ENCODE measurements at places on chromosomes 3 and 15.

GRCh38 chr15:100022806-100023205, 289.6 kb upstream of the LYSMD4 start:
- no peak for DNase-seq

DNA sequence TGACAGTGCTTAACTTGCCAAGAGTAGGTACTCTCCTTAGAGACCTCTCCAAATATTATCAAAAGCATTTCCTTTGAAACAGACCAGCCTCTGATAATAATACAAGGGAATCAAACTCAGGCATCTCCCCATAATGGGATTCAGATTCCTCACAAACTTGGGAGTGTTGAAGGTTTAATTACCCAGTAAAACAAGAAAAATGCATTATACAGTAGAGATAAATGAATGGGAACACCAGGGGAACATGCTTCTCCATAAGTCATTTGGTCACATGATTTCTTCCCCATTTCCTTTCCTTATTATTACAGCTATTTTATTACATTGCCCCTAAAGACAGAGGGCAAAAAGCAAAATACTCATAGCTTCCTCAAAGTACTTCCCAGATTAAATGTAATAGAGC, 325.0 kb upstream of the CDIN1 start:
- no peak for DNase-seq

DNA sequence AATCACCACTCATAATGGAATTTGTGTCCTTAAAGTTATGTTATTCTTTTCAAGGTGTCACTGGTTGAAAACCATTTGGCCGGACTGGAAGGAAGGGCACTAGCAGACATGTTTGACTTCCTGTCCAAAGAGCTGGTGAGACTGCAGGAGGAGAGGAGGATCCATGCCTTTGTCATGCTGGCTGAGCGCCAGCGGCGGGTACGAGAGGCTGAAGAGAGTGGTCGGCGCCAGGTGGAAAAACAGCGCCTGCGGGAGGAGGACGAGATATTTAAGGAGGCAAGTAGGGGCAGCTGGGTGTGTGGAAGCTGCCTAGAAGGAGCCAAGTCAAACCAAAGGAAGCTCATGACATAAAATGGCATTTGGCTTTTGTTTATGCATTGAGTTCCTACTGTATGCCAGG, 38.0 kb upstream of the NR1I2 start:
- DNase-seq = no peak

DNA sequence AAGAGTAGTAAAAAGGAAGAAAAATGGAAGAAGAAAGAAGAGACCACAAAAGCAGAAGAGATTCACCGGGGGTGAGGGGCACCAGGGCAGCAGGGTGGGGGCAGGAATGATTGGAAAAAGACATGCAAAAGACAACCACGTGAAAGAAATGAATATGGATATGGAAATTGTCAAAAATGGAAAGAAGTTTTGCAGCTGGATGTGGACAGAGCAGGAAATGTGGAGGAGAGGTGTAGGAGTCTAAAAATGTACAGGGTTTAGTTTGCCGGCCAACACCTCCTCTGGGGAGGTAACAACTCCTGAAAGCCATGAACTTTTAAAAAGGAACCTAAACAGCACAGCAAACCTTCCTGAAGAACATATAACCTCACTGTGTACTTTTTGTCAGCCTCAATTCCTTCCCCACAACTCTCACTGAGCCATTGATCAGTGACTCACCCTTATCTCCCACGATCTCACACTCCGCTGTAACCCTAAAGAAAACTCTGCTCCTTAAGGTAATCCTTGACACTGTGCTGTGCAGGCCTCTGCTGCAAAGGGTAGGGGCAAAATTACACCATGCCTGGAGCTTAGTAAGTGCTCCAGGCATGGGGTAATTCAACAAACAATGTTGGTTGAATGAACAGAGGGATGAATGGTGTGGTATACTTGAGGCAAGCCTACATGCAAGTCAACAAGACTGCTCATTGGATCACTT, 100.2 kb upstream of the BOC start:
- no peak for DNase-seq

DNA sequence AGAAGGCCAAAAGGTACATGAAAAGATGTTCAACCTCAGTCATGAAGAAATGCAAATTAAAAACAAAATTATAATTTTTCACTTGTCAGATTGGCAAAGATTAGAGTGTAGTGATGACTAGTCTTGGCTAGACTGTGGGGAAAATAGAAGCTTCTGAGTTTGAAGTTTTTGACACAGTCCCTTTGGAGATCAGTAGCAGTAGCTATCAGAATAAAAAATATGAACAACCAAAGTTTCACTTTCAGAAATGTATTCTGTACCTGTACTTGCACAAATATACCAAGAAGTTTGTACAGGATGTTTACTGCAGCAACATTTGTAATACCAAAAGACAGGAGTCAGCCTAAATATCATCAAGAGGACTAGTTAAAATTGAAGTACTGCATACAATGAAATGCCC, 14.1 kb downstream of the ATP2C1 start:
- DNase-seq = no peak

DNA sequence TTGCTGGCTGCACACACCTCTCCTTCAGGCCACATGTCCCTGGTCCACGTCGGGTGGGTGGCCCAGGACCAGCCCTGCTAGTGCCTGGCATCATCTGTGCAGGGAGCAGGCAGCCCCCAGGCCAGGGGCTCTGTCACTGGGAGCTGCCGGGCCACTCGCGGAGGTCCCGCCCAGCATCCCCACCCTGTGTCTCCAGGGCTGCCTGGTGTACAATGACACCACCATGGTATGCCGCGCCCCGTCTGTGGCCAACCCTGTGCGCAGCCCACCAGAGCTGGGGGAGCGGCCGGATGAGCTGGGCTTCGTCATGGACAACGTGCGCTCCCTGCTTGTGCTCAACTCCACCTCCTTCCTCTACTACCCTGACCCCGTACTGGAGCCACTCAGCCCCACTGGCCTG, 34.3 kb downstream of the PLXNA1 start:
- no peak for DNase-seq

- DNase-seq = no peak
Observed at GRCh38 chr3:15796331-15796730, 1.4 kb downstream of the ANKRD28 start.

Measured in NCI-H446 (cell line).